ENCODE measurements at places on chromosomes 4 and X.

DNA sequence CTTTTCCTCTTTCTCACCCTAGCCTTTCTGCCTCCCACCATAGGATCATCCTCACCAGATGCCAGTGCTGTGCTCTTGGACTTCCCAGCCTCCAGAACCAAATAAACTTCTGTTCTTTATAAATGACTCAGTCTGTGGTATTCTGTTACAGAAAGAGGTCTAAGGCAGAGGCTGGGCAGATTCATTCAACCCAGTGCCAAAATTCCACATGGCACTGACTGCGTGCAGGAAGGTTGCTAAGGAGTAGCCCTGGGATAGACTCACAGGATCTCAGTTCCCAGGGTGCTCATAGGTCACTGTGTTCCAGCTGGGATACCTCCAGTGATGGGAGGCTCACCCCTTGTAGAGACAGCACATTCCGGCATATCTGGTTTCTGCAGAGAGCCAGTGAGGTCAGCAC, 22.0 kb downstream of the SORCS2 start:
- no peak for DNase-seq

- no peak for DNase-seq
Observed at GRCh38 chr4:85697854-85698253, 222.9 kb downstream of the ARHGAP24 start.

DNA sequence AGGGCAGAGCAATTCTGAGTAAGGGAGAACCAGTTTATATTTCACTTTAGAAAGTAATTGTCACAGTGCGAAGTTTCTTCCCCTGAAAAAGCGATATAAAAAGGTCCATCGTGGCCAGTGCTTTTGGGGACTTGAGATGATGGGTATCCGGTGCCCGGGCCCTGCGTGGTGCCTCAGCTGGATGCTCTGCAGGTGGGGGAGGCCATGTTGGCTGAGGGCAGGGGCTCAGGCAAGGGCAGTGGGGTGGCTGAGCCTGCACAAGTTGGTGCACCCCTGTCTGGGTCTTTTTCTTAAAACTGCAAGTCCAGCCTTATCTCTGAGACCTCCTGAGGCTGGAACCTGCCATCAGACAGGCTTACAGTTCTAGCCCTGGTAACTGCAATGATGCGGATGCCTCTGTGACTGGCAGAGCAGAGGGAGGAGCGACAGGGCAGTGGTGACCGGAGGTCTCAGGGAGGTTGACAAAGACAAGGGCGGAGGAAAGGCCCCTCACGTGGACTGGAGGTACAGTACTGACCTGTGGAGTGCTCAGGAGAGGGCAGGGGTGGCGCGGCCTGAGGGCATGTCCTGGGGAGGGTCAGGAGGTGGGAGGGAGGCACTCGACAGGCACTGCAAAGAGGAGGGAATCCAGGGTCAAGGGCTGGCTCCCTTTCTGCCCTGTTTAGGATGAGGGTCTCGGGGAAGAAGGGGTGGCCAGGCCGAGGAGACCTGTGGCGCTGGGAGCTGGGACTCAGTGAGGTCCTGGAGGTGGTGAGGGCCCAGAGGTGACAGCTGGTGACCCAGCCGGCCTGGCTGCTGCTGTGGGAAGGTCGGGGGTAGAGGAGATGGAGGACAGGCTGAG, 1.8 kb downstream of the RGS12 start:
- DNase-seq = no peak

GRCh38 chrX:154819771-154820341, 14.6 kb upstream of the MPP1 start:
- no peak for DNase-seq

GRCh38 chrX:155715141-155715540, 102.4 kb upstream of the TMLHE start:
- no peak for DNase-seq

DNA sequence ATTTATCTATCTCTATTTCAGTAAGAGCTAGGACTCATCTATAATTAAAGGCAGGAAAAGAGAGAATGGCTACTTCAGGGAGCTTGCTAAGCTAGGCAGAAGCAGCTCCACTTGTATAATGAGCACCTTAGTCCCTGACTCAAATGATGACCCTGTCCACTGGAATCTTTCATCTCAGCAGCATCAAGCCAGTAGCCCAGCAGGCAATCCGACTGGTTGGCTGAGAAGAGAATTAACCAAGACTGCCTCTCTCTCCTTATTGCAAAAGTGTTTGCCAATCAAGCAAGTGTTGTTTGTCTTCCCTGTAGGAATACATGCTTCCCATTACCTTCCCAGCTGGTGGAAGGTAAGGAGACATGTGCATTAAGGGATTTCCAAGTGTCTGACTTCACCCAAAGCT, 3.9 kb upstream of the SPOCK3 start:
- no peak for DNase-seq

GRCh38 chr4:56434599-56435139, 746 bp downstream of the PPAT start:
- peak; percentile 46 for DNase-seq

DNA sequence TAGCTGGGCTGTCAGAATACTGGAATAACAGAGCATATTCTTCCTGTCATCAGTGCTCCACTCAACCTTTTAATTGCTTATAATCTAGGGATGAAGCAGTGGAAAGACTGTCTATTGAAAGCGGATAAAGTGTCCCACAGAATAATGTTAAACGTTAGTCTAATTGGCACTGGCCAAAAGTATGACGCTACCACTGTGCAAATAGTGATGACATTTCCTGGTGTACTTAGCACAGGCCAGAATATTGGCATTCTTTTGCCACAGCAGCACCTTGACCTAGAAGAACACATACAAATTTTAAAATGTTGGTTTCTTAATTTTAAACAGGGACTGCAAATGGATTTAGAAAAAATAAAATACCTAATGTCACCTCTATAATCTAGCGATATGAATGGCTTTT, 635.2 kb upstream of the SPANXN1 start:
- no peak for DNase-seq

DNA sequence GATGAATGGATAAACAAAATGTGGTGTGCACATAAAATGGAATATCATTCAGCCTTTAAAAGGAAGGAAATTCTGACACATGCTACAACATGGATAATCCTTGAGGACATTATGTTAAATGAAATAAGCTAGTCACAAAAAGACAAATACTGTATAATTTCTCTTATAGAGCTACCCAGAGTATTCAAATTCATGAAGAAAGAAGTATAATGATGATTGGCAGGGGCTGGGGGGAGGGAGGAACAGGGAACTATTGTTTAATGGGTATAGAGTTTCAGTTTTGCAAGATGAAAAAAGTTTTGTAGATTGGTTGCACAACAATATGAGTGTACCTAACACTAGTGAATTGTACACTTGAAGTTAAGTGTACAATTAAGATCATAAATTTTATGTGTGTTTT, 153.9 kb upstream of the STK26 start:
- no peak for DNase-seq

- no peak for DNase-seq
Observed at GRCh38 chr4:139711461-139711860, 45.8 kb downstream of the MGST2 start.

DNA sequence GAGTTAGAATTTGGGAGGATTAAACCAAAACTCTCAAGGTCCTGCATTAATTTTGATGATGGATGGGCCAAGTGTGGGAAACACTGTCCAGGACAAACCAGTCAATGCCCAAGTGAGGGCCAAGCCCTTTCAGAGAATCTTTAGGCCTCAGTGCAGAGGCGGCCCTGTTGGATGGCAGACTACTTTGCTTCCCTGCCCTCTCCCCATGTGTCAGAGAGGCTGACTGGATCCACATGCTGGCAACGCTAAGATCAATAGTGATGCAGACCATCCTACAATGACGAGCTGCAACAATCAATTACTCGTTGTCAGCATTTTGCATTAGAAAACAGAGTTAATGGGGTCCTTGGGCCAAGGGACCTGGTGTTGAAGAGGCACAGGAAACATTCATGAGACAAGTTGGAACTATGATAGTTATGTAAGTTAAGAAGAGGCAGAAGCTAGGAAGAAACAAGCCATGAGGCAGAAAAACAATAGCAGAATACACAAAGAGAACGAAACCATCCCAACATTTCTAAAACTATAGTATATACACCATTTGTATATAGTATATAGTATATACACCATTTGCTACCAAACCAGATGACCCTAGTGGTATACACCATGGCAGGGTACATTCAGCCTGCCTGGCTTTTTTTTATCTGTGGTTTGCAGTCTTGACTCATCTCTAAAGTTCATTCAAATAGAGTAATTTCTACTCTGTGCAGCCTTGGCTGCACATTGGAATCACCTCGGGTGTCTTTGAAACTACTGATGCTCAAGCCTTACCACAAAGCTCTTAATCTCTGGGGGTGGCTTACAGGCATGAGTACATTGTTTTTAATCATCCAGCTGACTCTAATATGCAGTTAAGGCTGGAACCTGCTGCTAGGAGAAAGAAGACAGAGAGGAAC, 147.7 kb upstream of the GYPA start:
- DNase-seq = peak; percentile 12

GRCh38 chr4:24433515-24434214, 150.7 kb downstream of the DHX15 start:
- no peak for DNase-seq
